CMK (cell line): ENCODE measurements at places on chromosomes 4 and X.
A peak's percentile ranks its signal among the peaks of the same experiment; 100 is the strongest.

- no peak for DNase-seq
These were observed 87.8 kb downstream of the HPGD start for GRCh38 chr4:174434455-174434854.

DNA sequence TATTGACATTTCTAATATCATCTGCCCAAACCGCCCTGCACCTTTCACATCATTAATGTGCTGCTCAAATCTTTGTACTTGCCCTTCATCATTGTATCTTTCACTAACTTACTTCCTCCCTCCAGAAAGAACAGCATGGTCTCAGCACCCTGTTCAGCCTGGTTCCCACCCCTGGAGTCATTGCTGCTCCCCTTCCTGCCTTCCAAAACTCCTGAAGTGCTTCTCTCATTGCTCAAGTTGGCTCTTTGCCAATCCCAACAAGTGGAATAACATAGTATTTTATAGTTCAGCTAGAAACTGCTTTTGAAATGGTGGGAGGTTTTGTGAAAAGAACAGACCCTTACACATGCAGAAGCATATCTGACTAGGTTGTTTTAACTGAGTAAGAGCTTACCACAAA, 14.0 kb upstream of the TTC29 start:
- no peak for DNase-seq

DNA sequence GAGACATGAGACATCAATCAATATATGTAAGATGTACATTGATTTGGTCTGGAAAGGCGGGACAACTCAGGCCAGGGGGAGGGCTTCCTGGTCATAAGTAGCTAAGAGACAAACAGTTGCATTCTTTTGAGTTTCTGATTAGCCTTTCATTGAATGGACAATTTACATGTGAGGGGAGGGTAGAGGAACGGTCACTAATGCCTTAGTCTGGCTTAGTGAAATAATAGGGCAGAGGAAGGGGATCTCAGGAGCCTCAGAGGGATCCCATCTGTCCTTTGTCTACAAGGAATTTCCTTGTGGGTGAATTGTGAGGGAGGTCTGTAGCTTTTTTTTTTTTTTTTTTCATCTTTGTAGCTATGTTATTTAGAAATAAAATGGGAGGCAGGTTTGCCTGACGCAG, 88.3 kb downstream of the GK start:
- DNase-seq: no peak

- DNase-seq: no peak
These were observed 75.4 kb downstream of the AR start for GRCh38 chrX:67619253-67619652.

DNA sequence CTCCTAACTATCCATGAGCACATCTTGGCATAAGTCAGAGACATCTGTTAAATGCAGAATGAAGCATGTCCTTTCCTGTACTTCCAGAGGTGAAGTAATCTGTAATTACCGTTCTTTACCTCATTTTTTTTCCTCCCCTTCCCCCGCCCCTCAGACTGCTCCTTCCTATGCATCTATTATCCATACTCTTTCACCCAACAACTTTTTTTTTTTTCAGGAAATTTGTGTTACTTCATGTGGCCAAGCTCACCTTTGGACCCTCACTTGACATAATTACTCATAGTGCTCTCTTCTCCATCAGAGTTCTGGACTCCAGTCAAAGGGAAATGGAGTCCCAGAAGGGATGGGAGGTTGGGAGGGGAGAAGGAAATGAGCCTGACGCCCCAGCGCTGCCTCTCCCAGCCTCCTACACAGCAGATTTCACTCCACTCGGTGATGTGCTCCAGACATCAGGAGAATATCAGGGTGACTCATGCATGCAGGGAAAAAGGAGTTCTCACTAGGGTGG, 568.8 kb downstream of the STIM2 start:
- no peak for DNase-seq

- no peak for DNase-seq
These were observed at the start of gene MXRA5 for GRCh38 chrX:3346501-3347259. MXRA5 (minus strand) TSS chrX:3346652; CDS start chrX:3343833, 2,819 bp downstream.

GRCh38 chr4:151530230-151530629, 121.3 kb downstream of the FHIP1A start:
- DNase-seq: no peak

GRCh38 chr4:109294006-109294405, 8.5 kb downstream of the COL25A1 start:
- no peak for DNase-seq

GRCh38 chr4:92970996-92971395, 667.2 kb downstream of the GRID2 start:
- DNase-seq: no peak

- DNase-seq: no peak
These were observed 598.0 kb upstream of the AADAT start for GRCh38 chr4:170687751-170688150.

GRCh38 chr4:48255072-48255958, 14.3 kb downstream of the TEC start:
- DNase-seq: peak; percentile 76

- DNase-seq: no peak
These were observed 80.4 kb downstream of the ZFX start for GRCh38 chrX:24229976-24230375.

GRCh38 chr4:56668267-56668666, 12.8 kb downstream of the HOPX start:
- DNase-seq: no peak

DNA sequence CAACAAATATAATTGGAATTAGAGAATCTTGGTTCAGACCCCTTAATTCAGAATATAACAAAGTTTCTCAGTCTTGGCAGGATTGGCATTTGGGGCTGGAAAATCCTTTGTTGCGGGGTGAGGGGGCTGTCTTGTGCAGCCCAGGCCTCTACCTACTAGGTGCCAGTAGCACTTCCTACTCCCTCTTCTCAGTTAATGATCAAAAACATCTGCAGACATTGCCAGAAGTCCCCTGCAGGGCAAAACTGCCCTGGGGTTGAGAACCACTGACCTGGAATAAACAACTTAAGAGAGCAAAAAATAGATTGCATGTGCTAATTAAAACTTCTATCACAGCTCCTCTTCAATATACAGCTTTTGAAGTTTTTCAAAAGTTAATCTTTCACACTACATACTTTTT, 36.7 kb upstream of the CXorf38 start:
- no peak for DNase-seq

DNA sequence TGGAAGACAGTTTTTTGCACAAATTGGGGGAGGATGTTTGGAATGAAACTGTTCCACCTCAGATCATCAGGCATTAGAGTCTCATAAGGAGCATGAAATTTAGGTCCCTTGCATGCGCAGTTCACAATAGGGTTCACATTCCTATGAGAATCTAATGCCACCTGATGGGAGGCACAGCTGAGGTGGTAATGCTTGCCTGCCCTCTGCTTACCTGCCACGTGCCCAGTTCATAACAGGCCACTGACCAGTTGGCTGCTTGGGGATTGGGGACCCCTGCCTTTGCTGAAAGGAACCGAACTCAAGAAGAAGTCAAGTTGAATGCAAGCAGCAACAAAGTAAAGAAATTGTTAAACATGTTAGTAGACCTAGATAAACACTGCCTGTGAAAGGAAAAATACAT, 4.6 kb upstream of the HSPA4L start:
- DNase-seq: no peak

DNA sequence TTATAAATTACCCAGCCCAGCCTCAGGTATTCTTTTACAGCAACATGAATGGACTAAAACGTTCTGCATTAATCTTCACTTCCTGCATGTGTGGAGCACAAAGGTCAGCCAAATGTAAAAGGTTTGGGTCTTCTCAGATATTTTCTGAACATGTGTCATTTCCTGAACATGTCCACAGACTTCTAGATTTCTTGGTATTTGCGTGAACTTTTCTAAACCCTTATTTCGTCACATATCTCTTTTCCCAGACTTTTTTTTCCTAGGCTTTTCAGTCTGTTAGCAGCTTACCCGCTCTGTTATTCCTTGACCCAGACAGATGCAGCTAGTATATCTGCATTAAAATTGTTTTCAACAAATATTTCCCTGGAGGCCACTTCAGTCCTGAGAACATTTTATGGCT, 57.3 kb upstream of the USP51 start:
- no peak for DNase-seq

DNA sequence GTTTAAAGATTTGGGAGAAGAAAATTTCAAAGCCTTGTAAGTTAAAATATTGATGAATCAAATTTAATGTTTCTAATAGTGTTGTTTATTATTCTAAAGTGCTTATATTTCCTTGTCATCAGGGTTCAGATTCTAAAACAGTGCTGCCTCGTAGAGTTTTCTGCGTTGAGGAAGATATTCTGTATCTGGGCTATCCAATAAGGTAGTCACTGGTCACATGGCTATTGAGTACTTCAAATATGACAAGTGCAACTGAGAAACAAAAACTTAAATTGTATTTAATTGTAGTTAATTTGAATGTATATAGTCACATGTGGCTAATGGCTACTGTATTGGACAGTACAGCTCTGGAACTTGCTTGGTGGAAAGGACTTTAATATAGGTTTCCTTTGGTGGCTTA, 1.1 kb downstream of the ALB start:
- DNase-seq: no peak
